ENCODE measurements at places on chromosomes 12 and 14.

- no peak for DNase-seq
Observed at GRCh38 chr14:34038358-34039057, 87.6 kb upstream of the EGLN3 start.

DNA sequence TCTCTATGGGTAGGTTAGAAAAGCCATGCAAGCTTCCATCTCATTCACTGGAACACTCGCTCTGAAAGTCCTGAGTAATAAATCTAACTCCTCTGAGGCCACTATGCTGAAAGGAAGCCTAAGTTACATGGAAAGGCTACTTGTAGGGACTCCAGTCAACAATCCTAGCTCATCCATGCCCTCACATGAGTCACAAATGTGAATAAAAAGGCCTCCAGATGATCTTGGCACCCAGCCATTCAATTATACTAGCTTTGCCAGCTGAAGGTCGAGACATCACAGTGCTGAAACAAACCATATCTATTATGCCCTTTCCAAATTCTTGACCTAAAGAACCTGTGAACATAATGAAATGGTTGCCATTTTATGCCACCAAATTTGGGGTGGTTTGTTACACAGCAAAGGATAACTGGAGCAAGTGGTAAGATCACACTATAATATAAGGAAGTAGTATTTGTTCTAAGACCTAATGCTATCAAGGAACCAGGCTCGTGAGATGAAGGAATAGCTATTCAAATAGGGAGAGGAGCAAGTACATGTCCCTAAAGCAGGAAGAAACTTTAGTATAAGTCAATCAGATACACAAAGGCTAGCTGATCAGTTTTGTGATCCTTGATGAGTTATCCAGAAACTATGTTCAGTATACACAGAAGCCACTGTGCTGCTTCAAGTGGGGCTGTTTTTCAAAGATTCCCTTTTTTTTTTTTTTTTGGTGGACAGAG lies 142.1 kb downstream of the MED13L start:
- DNase-seq = no peak

DNA sequence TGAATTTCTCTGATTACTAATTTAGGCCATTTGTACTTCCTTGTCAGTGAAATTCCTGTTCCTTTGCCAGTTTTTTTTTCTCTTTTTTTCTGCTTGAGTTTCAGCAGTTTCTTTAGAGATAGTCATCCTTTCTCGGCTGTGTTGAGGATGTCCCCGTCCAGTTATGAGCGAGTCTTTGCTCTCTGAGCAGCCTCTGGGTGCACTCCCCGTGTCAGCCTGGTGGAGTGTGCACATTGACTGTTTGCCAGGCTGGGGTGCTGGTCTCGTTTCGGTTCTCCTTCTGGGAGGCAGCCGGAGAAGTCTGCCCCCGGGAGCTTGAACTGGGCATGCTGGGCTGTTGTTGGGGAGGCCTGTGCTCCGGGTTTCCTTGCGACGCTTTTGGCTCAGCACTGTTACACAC lies 3.0 kb downstream of the PACS2 start:
- no peak for DNase-seq

GRCh38 chr12:24922090-24922489 lies 26.8 kb downstream of the BCAT1 start:
- no peak for DNase-seq

All from CD8-positive, alpha-beta memory T cell (primary cell).